ENCODE measurements at places on chromosomes 4 and X.

- peak; percentile 42 for DNase-seq
Measured at GRCh38 chr4:3791910-3792542, 25.8 kb downstream of the ADRA2C start.

DNA sequence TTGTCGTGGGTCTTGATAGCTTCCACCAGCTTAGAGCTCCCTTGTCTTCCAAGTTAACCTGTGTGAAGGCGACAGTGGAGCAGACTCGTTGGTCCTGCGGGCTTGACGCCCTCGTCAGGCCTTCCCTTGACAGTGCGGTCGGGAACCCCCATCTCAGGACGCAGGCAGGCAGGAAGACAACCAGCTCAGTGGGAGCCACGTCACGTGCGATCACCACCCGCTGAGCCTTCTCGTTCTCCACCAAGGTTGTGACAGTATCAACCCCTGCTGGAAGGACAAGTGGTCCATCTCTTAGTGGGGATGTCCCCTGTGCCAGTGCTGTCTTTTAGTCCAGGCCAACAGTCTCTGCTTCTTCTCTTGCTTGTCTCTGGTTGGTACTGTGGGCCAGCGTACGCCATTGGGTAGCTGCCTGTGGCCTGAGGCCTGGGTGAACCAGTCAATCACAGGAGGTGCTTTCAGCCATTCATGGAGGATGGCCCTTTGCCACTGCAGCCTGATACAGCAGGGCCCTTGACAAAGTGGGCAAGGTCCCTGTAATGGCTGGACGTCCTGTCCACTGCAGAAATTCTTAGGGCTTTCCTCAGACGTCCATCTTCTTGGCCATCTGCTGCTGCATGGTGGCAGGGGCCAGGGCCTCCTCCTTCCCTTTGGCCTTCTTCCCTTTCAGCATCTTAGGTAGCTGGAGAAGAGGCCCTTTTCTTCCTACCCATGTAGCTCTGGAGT, 31.4 kb downstream of the RGS12 start:
- no peak for DNase-seq

GRCh38 chr4:14254926-14255325, 627.4 kb upstream of the BOD1L1 start:
- no peak for DNase-seq

DNA sequence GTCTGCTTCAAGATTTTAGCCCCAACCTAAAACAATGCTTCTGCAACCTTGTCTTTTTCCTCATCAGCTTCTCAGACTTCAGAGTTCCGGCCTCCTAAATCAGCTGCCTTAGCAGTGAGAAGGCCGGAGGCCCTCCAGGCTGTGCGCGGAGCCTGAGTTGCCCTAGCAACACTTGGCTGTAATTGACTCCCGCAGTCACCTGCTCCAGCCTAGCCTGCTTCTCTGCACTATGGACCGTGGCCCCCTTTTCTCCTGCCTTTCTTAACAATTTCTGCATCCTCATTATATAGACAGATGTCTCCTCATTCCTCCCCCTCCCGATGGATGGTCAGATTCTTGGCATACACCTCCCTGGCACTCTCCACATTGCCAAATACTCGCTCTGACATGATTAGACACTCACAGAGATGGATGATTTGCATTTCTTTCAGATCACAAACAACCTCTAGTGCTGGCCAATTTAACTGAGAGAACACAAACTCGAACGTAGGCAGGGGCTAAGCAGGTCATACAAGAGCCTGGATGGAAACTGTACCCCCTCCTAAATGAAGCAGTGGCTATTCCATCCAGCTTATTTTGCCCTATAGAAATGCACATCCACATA, 9.5 kb upstream of the HUWE1 start:
- no peak for DNase-seq

DNA sequence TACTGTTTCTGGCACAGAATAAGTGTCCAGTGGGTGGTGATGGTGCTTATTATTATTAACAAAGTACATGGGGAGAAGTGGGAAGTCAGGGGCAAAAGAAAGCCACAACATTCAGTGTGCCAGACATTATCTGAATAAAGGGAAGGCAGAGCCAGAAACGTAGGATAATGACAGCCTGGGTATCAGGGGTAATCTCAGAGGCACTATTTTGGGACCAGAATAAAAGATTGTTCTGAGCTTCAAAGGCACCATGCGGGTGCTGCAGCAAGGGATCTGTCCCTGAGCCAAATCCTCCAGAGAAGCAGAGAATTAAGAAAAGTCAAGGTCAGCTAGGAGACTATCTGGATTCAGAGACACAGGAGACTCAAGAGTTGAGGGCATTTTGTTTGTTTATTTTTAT, 328.8 kb upstream of the GATB start:
- DNase-seq: no peak

DNA sequence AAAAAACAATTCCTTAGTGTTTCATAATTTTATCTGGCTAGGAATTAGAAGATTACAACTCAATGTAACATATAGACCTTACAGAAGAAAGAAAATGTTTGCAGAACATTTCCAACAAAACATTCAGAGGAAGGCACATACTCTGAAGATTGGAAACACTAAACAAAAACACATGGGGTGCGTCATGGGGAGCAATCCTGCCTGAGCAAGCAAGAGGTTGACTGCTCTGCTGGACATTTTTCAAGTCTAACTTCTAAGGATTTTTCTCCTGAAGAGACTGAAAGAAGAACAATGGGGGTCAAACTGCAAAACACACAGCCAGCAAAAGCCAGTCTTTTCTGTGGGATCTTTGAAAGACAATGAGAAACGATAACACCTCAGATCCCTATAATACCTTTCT, 182.8 kb downstream of the GUCY2F start:
- no peak for DNase-seq

GRCh38 chr4:78379991-78380729, 171.4 kb upstream of the ANXA3 start:
- DNase-seq: no peak

GRCh38 chr4:186698525-186698924, 25.1 kb downstream of the FAT1 start:
- no peak for DNase-seq

GRCh38 chr4:73764513-73764912, 24.1 kb downstream of the CXCL8 start:
- DNase-seq: no peak

GRCh38 chrX:135489542-135489941, 30.9 kb upstream of the INTS6L start:
- no peak for DNase-seq

DNA sequence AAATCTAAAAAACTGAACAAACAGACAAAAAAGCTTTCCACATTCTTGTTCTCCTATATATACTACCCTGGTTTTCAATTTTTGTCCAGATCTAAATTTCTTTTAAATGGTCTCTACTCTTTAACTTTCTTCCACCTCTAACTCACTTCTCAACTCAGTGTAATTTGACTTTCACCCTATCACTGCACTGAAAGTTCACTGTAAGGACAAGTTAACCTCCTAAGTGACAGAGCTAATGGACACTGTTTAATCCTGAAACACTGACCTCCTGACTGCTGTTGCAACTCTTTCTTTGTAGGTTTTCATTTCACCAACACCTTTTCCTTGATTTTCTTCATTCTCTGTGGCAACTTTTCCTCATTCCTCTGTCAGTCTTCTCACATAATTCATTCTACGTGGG, 50.0 kb downstream of the ATOH1 start:
- no peak for DNase-seq

DNA sequence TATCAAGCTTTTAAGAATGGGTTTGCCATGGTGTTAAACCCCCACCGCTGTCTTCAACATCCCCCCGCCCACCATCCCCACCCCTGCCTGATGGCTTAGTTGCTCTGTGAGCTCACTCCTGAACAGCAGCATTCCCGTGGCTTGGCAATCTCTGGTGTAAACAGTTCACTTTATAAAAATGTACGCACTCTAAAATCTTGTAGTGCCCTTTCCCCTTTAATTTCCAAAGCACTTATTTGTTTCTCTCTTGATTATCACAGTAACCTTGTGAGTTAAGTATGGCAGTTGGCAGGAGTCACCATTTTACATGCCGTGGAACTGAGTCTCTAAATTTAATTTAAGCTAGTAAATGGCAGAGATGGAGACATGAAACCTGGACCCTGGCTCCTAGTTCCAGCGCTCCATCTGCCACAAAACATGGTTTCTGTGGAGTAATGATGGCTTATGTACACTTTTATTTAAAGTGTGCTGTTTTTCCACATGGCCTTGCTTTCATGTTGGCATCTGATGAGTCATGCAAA, 123.1 kb downstream of the AFF1 start:
- DNase-seq: no peak

GRCh38 chr4:41394481-41394894, 137.8 kb downstream of the UCHL1 start:
- no peak for DNase-seq

Measured in stimulated activated CD4-positive, alpha-beta T cell treated with anti-CD3 and anti-CD28 coated beads, Interleukin-15, amount 100 ng/mL, for 24 hours (primary cell).